ENCODE measurements at places on chromosomes 5 and 9.
A peak's percentile ranks its signal among the peaks of the same experiment; 100 is the strongest.

DNA sequence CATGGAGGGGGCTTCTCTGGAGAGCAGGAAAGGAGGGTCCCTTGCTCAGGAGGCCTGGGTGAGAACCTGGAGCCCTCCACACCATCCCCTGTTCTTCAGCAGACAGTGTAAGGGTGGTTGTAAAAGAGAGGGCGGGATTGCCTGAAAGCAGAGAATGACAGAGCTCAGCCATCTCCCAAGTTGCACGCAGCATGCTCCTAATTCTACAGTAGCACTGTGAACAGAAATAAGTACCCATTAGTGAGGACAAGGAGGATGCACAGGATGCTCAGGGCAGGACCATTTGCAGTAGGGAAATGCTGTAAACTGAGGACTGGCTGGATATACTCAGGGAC, 8.4 kb downstream of the CCDC69 start:
- no peak for DNase-seq

- no peak for DNase-seq
These were observed 4.0 kb upstream of the PSAT1 start for GRCh38 chr9:78292716-78293497.

DNA sequence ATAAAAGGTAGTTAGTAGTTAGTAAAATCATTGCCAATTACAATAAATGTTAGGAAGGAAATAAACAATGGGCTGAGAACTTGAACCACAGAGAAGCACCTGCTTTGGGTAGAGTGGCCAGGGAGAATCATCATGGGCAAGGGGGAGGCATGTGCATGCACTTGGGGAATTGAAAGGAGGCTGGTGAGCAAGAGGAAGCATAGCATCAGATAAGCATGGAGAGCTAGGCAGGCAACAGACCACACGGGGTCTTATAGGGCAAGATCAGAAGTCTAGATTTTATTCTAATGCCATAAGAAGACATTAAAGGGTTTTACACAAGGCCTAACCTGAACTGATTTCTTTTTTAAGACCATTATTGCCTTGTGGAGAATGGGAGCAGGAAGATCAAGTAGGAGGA, 93.4 kb downstream of the PIP5K1B start:
- DNase-seq: no peak

DNA sequence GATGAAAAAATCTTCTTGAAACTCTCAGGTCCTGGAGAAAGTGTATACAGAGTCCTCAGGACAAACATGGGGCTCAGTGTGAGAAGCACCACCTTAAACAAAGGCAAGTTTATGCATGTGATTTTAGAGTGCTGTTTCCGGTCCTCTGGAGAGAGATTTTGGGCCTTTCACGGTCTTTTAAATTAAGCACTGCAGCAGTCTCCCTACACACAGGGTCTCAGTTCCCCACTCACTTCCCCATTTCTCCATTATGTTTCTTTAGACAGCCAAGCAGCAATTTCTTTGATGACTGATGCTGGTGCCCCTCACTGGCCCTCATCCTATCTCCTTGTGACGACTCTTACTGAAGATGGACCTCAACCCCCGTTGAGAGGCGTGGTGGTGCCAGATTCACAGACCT, 220.2 kb upstream of the CLINT1 start:
- no peak for DNase-seq

GRCh38 chr5:30572279-30572678, 621.2 kb upstream of the CDH6 start:
- no peak for DNase-seq

- DNase-seq: no peak
These were observed 26.2 kb downstream of the RAD23B start for GRCh38 chr9:107309271-107309670.

- DNase-seq: peak; percentile 85
These were observed 85.9 kb downstream of the GNA14 start for GRCh38 chr9:77562019-77562748.

DNA sequence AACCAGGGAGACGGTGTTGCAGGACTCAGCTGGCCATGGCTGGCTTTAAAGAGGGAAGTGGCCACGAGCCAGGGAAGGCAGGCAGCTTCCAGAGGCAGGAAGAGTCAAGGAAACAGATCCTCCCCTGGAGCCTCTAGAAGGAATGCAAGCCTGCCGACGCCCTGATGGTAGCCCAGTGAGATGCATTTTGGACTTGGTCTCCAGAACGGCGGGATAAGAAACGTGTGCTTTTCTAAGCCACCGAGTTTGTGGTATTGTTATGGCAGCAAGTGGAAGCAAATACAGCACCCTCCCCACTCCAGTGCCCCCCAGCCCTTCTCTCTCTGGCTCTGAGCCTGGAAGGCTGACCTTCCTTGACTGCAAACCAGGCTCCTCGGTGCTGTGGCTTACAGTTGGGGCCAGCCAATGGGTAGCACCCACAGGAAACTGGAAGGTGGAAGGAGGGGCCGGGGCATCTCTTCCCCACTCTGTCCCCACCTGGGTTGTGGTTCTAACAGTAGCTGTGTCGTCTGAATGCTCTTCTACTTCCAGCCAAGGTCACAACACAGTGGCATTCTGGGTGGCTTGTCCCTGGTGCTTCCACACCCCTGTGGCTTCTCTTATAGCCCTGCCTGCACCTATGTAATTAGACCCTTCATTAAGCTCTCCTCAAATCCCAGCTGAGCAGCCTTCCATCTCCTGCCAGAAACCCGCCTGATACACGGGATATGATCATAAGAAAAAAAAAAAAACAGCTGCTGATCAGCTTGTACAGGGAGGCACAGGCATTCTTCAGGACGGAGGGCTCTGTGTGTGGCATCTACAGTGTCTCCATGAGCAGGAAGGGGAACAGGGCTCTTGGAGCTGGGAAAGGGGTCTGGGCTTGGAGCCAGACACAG, 29.9 kb upstream of the UNC5A start:
- DNase-seq: no peak

DNA sequence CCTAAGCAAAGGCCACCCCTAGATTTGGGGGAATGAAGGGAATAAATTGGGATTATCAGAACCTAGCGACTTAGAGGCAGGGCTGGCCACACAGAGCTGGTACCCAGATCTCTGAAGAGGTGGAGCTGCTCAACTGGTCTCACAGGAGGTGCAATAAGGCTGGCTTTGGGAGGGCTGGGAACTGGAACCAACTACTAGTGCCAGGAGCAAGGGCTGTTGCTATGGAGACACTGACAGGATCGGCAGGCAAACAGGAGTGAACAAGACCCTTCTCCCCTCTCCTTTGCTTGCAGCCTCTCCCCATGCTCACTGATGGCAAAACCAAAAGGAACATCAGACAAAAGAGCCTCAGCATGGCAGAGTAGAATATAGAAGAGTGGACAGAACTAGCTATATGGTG, 17.0 kb upstream of the WHRN start:
- no peak for DNase-seq

DNA sequence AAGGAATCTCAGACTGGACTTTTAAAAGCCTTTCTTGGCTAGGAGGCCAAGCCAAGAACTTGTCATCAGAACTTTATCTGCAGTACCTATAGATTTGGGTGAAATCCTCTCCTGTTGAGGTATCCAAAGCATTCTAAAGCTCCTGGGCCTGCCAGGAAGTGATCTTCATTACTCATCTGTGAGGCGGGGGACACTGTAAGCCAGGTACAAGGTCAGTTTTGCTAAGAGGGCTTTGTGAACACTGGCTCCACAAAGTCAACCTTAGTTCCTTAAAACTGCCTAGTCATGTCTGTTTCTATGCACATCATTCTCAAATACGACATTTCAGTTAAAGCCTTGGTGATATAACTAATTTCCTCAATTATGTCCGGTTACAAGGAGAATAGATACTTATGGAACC, 236.7 kb downstream of the PIK3R1 start:
- no peak for DNase-seq

Measured in suppressor macrophage treated with lipopolysaccharide for 4 hours (primary cell).